GM12864 (cell line): ENCODE measurements at places on chromosomes 12 and 14.
A peak's percentile ranks its signal among the peaks of the same experiment; 100 is the strongest.

DNA sequence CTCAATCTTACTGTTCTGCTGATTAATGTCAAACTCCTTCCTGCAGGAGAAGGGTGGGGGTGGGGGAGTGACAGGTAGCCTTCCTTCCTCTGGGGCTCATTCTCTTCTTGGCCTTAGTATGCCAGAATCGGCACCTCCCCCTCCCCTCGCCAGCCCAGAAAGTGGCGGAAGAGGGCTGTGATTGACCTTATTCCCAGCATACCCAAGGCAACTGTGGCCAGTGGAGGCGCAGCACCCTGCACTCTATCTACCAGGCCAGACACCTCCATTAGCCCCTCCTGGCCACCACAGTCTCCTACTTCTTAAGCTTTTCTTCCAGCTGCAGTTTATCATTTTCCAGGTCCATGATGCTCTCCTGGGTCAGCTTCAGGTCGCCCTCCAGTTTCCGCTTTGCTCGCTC, 15.5 kb downstream of the MYH6 start:
- DNase-seq, result no peak

DNA sequence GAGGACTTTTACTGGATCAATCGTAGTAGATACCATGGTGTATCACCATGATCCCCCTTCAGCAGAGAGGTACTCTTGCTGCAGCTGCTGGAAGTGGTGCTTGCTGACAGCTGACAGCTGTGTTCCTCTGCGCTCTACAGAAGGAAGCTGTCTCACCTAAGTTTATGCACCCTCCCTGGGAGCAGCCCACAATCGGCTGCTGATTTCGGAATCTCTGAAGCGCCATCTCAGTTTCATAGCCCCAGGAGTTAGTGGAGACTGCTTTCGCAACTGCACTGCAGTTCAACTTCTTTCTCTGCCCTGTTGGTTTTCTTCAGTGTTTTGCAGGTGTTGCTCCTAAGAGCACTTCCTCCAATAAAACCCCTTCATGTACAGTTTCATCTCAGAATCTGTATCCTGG, 237.9 kb downstream of the PAWR start:
- no peak for DNase-seq

DNA sequence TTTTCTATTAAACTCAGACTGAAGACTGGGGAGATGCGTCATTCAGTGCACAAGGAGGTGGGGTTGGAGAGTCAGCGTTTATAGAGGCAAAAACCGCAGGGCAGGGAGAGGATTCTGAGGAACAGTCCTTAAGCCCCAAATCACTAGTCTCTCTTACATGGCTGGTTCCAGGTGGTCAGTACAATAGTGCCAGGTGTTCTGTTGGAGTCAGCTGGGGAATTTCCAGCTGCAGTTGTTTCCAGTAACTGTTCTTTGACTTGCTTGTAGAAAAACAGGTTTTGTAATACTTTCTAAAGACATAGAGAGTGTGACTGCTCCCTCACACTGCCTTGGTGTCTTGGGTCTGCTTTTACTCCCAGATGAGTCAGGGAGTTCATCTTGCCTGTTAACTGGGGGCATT, 192.2 kb downstream of the TMTC3 start:
- no peak for DNase-seq

- DNase-seq, result no peak
Observed at GRCh38 chr12:94122591-94122990, 25.8 kb upstream of the PLXNC1 start.

DNA sequence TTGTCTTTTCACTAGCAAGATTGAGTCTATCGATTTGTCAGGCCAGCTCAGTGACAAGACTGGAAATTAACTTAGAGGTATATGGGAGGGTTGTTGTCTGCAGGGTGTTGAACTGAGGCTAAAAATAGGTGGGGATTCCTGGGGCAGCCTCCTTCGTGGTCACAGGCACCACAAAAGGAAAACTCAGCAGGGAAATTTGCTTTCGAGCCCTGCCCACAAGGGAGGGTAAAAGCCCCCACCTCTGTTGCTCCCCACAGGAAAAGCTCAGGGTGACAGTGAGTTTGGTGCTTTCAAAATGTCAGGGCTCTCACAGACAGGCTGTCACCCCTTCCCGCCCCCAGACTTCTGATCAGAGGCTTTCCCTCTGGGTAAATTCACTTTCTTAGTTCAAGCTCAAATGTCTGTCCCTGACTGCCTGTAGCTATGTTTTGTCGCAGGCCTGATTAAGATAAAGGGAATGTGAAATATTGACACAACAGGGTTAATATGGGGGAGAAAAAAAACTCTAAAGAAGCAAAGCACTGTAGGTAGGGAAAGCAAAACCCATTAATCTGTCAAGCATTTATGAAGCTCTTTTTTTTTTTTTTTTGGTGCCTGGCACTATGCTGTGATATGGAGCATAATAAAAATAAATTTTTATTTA, 11.7 kb upstream of the NFKBIA start:
- DNase-seq, result peak; percentile 70

GRCh38 chr14:41925409-41925808, 318.7 kb downstream of the LRFN5 start:
- DNase-seq, result no peak

DNA sequence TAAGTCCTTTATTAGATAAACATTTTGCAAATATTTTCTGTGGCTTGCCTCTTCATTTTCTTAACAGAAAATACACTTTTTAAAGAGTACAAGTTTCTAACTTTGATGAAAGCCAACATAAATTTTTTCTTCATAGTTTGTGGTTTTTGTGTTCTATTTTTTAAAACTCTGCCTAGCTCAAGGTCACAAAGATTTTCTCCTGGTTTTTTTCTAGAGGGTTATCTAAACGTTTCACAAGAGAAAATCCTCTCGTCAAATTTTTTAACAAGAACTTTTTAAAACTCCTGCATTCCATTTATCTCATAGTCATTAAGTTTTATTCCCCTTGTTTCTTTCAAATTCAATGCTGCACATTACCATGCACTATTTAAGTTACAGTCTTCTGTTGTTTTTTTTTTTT, 8.2 kb downstream of the AREL1 start:
- no peak for DNase-seq
